Stimulated activated CD4-positive, alpha-beta T cell treated with anti-CD3 and anti-CD28 coated beads, Interleukin-15, amount 100 ng/mL, for 1 hour (primary cell): ENCODE measurements at places on chromosomes 7 and 10.

DNA sequence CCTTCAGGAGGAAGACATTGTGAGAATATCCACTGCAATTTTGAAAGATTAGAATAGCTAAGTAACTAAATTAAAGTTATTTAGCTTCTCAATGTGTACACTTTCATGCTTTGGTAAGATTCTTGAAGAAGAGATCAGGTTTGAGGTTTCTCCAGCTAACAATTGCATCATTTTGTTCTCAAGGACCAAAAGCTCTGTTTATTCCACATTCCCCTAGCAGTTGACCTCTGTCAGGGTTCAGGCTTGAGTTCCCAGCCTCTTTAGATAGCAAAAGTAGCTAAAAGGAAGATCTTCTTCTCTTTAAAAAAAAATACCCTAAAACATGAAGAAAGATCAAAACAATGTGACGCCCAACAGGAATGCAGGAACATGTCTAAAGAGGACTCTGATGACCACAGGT, 179.4 kb upstream of the IGFBP3 start:
- no peak for DNase-seq

DNA sequence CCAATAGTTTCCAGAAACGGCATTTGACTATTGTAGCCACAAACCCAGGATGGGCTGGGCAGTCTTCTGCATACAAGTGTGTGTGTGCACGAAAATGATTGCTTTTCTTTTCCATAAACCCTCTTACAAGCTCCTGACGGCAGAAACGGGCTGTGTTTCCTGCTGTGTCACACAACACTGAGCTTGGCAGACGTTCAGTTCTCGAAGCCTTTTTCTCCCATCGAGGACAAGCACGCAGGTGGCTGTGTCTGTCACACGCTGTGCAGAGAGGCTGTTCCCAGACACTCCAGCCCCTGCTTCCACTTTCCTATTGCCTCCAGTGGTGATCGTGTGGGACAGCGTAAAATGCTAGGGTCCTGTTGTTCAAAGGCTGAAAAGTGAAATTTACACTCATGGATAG, 32.1 kb downstream of the RBAK start:
- DNase-seq: no peak

GRCh38 chr7:23970193-23970592, 260.2 kb downstream of the STK31 start:
- DNase-seq: no peak

- no peak for DNase-seq
Observed at GRCh38 chr10:114520453-114520852, 116.2 kb upstream of the AFAP1L2 start.

GRCh38 chr7:106736508-106737201, 75.7 kb upstream of the CCDC71L start:
- no peak for DNase-seq

GRCh38 chr7:156230576-156230975, 410.0 kb upstream of the RNF32 start:
- DNase-seq: no peak

- no peak for DNase-seq
Observed at GRCh38 chr7:76063525-76063924, 15.6 kb downstream of the MDH2 start.

DNA sequence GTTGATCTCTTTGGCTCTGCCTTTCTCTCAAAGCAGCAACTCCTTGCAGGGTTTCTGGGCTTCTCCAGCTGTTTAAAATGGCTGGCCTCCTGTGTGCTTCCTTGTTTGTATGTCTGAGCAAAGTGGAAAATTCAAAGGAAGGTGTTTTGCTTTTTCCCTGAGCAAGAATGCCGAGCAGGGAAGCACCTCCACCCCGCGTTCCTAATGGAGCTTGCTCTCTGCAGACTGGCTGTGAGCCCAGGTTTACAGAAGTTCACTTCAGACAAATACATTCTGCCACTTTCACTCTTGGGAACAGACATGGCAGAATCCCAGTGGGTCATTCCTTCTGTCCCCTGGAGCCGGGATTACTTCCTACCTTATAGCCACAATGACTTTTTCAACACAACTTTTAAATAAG, 181.8 kb upstream of the AGK start:
- DNase-seq: no peak

GRCh38 chr7:6165521-6166320, 106.7 kb downstream of the CYTH3 start:
- DNase-seq: no peak

GRCh38 chr10:110404825-110405224, 92.9 kb upstream of the DUSP5 start:
- DNase-seq: no peak

DNA sequence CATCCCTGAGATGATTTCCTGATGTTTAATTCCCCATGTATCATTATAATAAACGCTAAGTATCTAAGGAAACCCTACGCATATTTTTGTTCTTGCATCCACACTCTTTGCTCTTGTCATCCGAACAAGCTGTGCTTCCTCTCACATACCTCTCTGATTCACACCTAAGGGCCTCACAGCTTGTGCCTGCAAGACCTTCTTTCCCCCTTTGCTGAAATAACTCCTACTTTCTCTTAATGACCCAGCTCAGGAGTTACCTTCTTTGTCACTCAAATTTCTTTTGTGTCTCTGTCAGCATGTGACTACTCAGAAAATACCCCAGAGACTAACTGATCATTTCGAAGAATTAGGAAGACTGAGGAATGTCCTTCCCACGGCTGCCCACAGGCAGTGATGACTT, 209.3 kb upstream of the IMMP2L start:
- DNase-seq: no peak
